ENCODE measurements at places on chromosomes 3 and 15.
A peak's percentile ranks its signal among the peaks of the same experiment; 100 is the strongest.

GRCh38 chr3:187858041-187858440 is 112.8 kb upstream of the BCL6 start:
- DNase-seq, result no peak

- no peak for DNase-seq
These were observed 172.6 kb upstream of the FAM3D start for GRCh38 chr3:58839187-58839586.

DNA sequence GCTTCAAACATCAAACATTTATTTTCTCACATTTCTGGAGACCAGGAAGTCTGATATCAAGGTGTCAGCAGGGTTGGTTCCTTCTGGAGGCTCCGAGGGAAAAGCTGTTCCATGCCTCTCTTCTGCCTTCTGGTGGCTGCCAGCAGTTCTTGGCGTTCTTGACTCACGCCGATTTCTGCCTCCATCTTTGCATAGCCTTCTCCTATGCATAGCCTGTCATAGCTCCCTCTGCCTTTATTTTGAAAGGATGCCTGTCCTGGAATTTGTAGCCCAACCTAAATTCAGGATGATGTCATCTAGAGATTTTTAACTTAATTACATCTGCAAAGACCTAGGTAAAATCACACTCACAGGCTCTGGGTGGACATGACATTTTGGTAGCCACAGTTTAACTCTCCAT is 70.4 kb downstream of the RGMA start:
- no peak for DNase-seq

- no peak for DNase-seq
These were observed 375.3 kb downstream of the OCA2 start for GRCh38 chr15:27723821-27724220.

DNA sequence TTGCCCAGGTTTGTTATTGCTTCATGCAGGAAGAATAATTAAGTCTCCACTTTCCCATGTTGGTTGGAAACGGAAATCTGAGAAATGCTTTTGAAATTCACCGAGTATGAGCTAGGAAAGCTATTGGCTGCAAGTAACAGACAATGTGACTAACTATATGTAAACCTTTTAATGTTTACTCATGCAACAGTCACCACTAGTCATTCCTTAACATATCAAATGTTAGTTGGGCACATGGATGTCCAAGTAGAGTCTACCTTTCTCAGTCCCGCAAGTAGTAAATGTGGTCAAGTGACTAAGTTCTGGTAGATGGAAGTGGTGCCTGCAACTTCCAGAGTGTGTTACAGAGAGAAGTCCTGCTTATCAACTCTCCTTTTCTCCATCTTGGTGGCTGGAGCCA is 52.5 kb downstream of the KLF15 start:
- no peak for DNase-seq

DNA sequence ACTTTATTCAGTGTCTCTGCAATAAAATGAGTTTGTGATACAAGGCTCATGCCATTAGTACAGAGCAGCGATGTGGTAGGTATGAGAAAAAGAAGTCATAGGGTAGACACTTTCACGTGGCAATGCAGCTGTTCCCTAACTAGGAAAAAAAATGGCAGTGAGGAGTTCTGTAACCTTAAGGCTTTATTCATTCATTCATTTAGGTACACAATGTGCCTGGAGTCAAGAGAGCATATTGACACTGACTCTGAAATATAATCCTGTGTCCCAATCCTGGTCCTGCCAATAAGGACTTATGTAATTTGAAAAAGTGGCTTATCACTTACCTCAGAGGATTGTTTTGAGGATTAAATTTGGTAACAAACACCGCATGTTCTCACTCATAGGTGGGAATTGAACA is 173.0 kb upstream of the AZI2 start:
- no peak for DNase-seq

DNA sequence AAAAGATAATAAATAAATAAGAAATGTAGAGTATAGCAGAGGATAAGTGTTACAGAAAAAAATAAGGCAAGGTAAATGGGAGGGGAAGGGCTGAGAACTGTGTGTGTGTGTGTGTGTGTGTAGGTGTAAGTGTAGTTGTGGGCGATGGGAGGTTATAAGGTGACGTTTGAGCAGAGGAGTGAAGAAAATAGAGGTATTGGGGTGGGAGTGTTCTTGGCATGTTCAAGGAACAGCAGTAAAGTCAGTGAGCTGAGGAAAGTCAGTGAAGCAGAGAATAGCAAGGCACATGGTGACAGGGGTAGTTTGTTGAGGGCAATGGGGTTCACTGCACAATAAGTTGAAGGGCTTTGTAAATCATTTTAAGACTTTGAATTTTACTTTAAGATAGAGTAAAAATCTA is 30.9 kb upstream of the ZNF148 start:
- no peak for DNase-seq

DNA sequence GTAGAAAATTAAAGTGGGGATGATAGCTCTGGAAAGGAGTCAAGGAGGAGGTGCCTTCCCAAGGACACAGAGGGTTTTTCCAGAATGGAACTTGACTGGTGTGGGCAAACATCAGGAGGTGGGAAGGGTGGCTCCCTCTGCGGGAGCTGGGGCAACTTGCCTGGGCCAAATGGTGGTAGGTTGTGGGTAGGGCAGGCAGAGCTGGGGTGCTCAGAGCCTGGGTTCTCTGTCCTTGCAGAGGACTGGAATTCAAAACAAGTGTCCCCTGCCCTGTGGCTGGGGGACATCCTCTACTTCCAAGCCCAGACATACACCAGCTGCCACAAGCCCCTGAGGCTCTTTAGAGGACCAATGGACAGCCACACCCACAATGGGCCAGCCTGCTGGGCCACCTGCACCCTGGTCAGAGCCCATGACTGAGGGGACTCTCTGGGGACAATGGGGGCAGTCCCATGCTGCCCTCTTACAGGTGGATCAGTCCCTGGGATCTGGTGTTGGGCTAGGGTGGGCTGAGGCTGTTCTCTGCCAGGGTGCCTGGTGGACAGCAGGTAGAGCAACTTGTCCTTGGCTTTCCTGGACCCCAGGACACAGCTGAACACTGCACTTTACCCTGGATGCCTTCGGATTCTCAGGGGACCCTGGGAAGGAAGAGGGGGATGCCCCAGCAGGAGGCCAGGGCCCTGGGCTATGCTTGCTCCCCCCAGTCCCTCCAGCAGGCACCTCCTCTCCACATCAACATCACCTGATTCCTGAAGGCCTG is 38.6 kb upstream of the CSPG4 start:
- DNase-seq, result no peak

- DNase-seq, result no peak
These were observed 441.9 kb upstream of the THRB start for GRCh38 chr3:24936574-24936973.

DNA sequence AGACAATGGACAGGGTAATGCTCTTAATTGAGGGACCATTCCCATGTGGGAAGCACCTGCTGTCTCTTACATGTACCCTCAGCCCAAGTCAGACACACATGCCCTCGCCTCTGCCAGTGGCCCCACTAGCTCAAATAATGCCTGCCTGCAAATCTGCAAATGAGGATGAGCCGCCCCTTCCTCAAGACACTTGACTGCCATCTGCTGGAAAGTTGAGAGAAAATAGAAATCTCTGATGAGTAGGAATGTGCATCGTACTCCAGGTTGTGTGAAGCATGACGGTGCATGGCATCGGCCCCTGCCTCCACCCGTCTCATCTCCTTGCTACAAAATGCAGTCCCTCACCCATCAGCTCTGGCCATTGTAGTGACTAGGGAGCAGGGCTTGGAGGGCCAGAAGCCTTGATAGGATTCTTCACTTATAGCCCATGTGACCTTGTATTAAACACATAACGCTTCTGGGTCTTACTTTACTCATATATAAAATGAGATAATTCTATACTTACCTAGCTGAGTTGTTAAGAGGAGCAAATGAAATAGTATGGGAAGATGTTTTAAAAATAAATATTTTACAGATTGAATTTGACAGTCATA is 6.3 kb upstream of the SCN5A start:
- DNase-seq, result peak; percentile 6

- no peak for DNase-seq
These were observed 143.5 kb upstream of the NECTIN3 start for GRCh38 chr3:110928016-110928662.

DNA sequence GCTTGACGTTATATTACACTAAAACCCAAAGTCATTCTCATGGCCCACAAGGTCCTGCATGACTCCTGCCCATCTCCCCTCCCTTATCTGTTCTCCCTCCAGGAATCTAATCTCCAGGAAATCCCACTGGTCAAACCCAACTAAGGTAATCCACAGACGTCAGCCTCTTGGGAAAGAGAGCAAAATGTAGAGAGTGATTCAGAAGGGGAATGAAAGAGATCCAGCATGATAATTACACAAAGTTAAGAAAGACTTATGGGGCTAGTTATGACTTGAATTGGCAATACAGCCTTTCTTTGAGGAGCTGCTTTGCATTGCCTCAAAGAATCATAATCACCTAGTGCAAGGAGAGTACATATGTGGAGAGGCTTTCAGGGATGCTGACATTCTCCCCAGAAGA is 137.8 kb upstream of the MYRIP start:
- no peak for DNase-seq

DNA sequence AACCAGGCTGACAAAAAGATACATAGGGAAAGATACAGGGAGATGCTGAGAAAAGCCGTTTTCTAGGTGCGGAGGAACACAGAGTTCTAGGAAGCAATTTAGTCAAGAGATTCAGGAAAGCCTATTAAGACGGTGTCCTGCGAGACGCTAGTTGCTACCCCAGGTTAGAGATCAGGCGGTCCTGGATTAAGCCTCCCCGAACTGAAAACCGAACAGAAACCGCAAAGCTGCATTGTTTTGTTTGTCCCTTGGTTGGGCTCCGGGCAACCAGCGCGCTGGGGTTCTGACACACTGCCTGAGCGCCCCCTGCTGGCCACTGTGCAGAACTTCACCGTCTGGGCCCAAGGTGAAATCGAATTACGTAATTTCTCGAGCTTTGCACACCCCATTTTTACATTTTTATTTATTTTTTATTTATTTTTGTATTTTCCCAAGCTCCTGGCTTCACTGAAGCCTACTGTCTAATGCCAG is 37.3 kb upstream of the NDUFB4 start:
- DNase-seq, result peak; percentile 75

DNA sequence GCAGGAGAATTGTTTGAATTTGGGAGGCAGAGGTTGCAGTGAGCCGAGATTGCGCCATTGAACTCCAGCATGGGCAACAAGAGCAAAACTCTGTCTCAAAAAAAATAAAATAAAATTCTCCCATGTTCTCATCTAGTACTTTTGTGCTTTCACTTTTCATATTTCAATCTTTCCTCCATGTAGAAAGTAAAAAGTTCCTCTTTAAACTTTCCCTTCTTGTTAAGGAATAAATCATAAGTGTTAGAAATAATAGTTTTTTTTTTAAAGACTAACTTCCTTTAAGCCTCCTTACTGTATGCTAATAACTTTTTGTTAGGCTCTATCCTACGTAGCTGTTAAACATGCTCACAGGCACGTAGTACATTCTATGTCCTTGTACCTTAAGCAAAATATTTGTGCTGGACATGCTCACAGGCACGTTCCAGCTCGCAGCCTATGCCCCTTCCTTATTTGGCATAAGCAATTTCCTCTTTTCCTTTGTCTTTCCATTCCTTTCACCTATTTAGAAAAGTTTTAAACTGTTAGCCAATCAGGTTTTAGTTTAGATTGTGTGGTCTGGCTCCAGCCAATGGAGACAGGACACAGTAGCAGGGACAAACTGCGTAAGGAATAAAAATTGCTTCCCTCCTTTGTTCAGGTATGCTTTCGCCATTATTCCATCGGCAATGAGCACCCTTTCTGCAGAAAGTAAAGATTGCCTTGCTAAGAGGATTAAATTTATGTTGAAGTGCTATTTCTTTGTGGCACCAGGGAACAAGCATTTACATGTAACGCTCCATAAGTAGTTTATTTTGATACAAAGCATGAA is 38.9 kb upstream of the PIK3CB start:
- no peak for DNase-seq

GRCh38 chr3:98961161-98962155 is 60.0 kb upstream of the DCBLD2 start:
- DNase-seq, result peak; percentile 92

DNA sequence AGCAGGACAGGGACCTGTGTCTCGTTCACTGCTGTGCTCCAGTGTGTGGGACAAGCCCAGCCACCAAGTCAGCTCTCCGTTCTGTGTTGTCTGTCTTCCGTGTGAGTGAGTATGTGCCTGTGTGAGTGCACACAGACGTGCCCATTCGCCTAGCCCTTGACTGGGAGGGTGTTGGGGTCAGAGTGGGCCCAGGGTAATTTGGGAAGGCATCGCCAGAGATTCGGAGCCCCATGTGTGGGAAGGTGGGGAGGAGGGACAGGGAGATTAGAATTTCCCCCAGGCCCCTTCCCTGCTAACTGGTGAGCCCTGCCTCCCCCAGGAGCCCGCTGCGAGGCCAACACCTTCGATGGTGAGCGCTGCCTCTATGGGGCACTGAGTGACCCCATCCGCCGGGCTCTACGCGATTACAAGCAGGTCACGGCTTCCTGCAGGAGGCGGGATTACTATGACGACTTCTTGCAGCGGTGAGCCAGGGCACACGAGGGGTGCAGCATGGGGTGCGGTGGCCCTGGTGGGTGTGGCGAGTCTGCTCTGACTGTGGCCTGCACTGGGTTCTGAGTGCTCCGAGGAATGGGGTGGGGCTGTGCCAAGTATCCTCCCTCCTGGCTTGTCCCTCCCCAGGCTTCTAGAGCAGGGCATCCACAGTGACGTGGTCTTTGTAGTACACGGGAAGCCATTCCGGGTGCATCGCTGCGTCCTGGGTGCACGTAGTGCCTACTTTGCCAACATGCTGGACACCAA is 3.1 kb downstream of the ABTB1 start:
- no peak for DNase-seq

GRCh38 chr3:87363721-87364120 is 87.3 kb upstream of the POU1F1 start:
- no peak for DNase-seq

DNA sequence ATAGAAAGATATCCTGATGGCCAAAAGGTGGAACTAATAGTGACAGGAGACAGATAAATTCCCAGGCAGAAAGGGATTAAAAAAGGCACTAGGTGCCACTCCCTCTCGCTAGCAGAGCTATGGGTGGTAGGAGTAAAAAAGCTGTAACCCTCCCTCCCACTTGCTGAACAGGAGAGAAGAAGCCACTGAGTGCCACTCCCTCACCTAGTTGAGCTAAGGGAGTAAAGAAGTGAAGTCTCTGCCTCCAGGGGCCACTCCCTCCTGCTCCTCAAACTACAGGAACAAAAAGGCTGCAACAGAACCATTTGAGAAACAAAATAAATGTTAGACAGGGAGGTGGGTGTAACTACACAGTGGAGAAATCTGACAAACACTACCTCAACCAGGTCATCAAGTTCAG is 276.2 kb upstream of the EPHA6 start:
- DNase-seq, result no peak

DNA sequence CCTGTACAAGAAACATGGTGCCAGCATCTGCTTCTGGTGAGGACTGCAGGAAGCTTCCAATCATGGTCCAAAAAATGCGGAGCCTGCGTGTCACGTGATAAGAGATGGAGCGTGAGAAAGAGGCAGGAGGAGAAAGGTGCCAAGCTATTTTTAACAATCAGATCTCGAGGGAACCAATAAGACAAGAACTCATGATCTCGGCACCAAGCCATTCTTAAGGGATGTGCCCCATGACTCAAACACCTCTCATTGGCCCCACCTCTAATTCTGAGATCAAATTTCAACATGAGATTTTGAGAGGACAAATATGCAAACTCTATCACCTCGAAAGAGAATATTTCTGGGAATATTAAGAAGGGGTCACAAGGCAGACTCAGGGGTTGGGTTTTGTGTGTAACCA is 107.2 kb downstream of the PYDC2 start:
- no peak for DNase-seq
